Left lobe of liver (tissue), 2 donors: ENCODE measurements at places on chromosomes 1 and 21. TPM values are rescaled to one million over a fixed set of nuclear protein-coding genes. Genes with fewer than 3 reads are reported as not detected.

Gene LCE1C
- not detected for total RNA-seq

Gene OR2T33
- not detected for total RNA-seq

DNA sequence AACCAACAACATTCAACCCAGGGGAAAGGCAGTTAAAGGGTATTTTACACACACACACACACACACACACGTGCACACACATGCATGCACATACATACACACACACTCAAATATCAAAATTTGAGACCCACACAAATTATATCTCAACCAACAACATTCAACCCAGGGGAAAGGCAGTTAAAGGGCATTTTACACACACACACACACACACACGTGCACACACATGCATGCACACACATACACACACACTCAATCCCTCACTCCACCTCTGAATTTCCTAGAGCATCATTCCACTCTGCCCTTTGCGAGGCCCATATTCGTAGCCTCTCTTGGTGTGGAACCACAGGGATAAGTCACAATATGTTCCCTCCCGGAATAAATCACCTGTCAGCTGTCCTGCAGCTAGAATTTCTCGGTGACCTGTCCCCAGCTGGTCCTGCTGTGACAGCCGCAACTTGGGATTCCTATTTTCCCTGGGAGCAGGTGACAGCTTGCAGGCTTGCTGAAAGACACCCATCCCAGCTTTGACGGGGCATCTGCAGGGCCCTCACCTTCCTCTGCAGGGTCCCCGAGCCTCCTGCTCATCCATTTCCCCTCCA is 122.7 kb downstream of the PSMG1 start:
- DNase-seq, result no peak

Gene ACTRT2
- not detected for total RNA-seq

- DNase-seq, result no peak
These were observed 30.5 kb downstream of the STUM start for GRCh38 chr1:226578946-226579578.

Gene SHISA4
- 4.4 TPM for total RNA-seq

GRCh38 chr1:8477166-8477982 is 159.5 kb downstream of the SLC45A1 start:
- no peak for DNase-seq

DNA sequence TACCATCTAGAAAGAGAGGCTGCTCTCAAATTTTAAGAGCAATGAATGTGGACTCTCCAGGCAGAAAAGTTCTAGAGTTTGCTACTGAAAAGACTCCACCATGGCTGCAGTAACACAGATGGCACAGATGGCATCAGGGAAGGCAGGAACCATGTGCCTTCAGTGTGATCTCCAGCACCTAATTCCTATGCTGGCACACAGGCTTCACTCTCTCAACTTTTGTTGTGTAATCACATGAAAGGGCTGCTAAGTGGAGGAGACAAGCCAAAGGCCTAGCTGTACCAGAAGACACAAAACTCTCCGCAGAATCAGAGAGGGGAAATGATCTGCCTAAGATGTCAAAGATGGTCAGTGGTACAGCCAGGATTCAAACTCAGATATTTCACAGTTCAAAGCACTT is 31.1 kb downstream of the ERI3 start:
- no peak for DNase-seq

GRCh38 chr1:240189386-240189989 is 97.8 kb downstream of the FMN2 start:
- DNase-seq, result no peak

- no peak for DNase-seq
These were observed 102.2 kb upstream of the JUN start for GRCh38 chr1:58885998-58886397.

Gene PLD5
- total RNA-seq, result not detected

GRCh38 chr1:216815260-216816131 is 92.3 kb upstream of the ESRRG start:
- DNase-seq, result no peak

GRCh38 chr1:201026234-201026633 is 2.7 kb upstream of the KIF21B start:
- no peak for DNase-seq
